ENCODE measurements at places on chromosomes 2 and 18. TPM values are rescaled to one million over a fixed set of nuclear protein-coding genes. Genes with fewer than 3 reads are reported as not detected.
A peak's percentile ranks its signal among the peaks of the same experiment; 100 is the strongest.

LOXHD1 gene
- total RNA-seq, result not detected

ST6GAL2 gene
- total RNA-seq, result 14.4 TPM

CBLN2 gene
- total RNA-seq, result 1.1 TPM

AGAP1 gene
- total RNA-seq, result 20.0 TPM

GRCh38 chr2:28356095-28356911, 36.4 kb upstream of the FOSL2 start:
- H3K4me1 ChIP-seq, result peaks cover 44% of the 10 kb centered on the region
- H3K4me3 ChIP-seq, result no peak overlapping the region
- no peaks in the 10 kb centered on the region for H3K36me3 ChIP-seq
- H3K27ac ChIP-seq, result peak overlapping the region; percentile 99
- DNase-seq, result peak; percentile 87

- peak overlapping the region; percentile 22 for H3K27ac ChIP-seq
- no peak for DNase-seq
- no peaks in the 10 kb centered on the region for H3K4me1 ChIP-seq
- no peak overlapping the region for H3K4me3 ChIP-seq
- no peaks in the 10 kb centered on the region for H3K27me3 ChIP-seq
Observed at GRCh38 chr2:235860111-235860510, 308.1 kb downstream of the GBX2 start.

DNA sequence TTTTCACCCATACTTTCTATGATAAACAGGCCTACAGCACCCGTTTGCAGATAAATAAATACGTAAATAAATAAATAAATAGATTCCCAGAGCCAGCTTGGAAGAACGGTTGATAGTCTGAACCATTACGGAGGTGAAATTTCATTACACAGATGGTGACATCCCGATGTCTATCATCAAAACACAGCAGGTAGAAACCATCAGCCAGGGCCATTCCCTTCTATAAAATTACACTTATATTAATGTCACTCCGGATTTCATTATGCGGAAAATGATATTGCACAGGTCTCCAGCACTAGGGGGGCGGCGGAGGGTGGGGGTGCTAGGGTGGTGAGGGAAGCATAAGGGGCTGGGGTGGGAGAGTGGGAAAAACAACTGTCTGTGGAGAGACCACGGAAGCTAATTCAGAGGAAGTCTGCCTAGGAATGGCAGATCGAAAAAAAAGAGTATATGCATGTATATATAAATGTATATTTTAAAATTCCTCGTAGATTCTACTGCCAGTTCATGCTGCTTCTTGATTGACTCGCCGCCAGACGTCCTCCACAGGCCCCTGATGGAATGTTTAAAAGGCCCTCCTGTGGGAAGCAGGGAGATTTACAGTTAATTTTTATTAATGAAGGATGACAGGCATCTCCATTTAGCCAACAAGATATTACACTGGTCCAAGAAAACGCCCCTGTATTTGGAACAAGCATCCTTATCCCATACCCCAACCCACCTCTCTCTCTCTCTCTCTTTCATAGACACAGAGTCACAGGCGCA, 1906.0 kb upstream of the PIK3C3 start:
- H3K36me3 ChIP-seq, result no peaks in the 10 kb centered on the region
- H3K4me1 ChIP-seq, result no peaks in the 10 kb centered on the region
- H3K27ac ChIP-seq, result no peak overlapping the region
- no peak for DNase-seq

GRCh38 chr2:121796239-121796638, 40.8 kb downstream of the TSN start:
- H3K4me3 ChIP-seq, result no peak overlapping the region
- no peaks in the 10 kb centered on the region for H3K36me3 ChIP-seq
- no peaks in the 10 kb centered on the region for H3K4me1 ChIP-seq
- H3K27ac ChIP-seq, result no peak overlapping the region
- no peak for DNase-seq
- no peaks in the 10 kb centered on the region for H3K27me3 ChIP-seq

- H3K4me3 ChIP-seq, result no peak overlapping the region
- H3K27me3 ChIP-seq, result no peaks in the 10 kb centered on the region
Observed at GRCh38 chr2:120785228-120785966, 49.7 kb downstream of the GLI2 start.

- H3K4me1 ChIP-seq, result peaks cover 27% of the 10 kb centered on the region
- no peaks in the 10 kb centered on the region for H3K27me3 ChIP-seq
- peak overlapping the region; percentile 94 for H3K4me3 ChIP-seq
- no peaks in the 10 kb centered on the region for H3K36me3 ChIP-seq
- DNase-seq, result peak; percentile 39
Observed at GRCh38 chr18:58046093-58046793, 2.2 kb downstream of the NEDD4L start.

DNA sequence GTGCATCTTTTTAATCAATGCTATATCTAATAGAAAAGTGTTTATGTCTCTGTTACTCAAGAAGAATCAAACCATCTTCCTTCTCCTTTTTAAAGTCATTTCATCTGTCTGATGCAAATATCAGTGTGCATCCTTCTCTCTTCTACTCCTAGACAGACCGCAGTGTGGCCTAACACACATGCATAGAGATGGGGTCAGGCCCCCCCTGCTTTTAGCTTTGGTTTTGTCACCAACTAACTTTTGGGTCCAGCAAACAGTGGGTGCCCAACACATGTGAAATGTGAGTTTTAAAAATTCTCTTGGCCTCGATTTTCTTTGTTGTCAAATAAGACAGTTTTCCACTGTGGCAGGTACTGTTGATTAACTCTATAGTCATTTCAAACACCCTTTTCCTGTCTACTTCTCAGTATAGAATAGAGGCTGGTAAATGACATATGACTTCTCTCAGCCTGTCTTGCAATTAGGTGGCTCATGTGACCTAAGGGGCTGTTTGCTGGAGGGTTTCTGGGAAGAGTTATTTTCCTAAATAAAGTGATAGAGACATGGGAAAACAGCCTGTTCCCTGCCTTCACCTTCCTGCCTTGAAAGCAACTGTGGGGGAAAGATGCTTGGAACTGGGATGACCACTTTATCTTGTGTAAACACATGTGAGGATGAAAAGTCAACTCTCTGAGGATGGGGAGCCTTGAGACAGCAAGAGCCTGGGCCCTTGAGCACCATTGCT, 65.7 kb upstream of the DARS1 start:
- no peaks in the 10 kb centered on the region for H3K4me1 ChIP-seq
- H3K27ac ChIP-seq, result no peak overlapping the region
- DNase-seq, result no peak

All from hepatocyte (in vitro differentiated cells).